ENCODE measurements at places on chromosomes 4 and X.

GRCh38 chr4:95231681-95232080, 317.1 kb downstream of the UNC5C start:
- no peak for DNase-seq

GRCh38 chr4:73055241-73055897, 14.1 kb downstream of the COX18 start:
- no peak for DNase-seq

GRCh38 chr4:82620126-82620735, 58.4 kb upstream of the TMEM150C start:
- DNase-seq: no peak

- no peak for DNase-seq
These were observed 43.8 kb downstream of the PALLD start for GRCh38 chr4:168540503-168541265.

GRCh38 chr4:42787079-42787463, 105.4 kb upstream of the GRXCR1 start:
- no peak for DNase-seq

DNA sequence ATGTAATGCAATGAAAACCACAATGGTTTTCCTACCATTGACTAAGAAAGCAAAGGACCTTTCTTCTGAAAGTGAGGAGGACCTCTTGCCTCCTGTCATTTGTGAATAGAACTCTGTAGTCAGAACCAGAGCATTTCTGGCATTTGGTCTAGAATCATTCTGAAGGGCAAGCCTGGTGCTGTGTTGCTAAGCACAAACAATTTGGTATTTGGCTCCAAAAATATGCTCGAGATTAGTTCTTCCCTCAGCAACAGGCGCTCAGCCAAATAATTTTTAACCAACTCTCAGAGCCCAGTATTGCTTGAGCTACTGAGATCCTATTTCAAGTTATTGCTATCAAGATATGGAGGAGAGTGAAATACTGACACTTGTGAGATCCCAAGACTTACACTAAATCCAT, 71.0 kb downstream of the SNCA start:
- DNase-seq: no peak

GRCh38 chr4:41835321-41835995, 86.9 kb upstream of the PHOX2B start:
- no peak for DNase-seq

DNA sequence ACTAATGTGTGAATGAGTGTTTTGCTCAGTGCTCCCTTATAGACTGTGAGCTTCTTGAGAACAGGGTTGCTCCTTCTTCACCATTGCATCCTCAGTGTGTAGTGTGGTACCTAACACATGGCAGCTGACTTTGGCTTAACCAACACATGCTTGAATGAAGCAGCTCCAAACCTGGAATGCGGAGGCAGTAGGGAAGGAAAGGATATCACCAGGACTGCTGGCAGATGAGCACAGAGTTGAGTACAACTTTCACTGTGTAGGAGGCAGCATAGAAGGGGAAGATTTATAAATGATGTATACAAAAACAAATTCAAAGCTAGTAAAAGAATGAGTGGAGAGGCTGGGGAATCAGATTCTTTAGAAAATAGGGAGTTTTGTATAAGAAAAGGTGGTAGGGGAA, 174.3 kb downstream of the SLIT2 start:
- no peak for DNase-seq
